ENCODE measurements at places on chromosomes 6 and 20. TPM values are rescaled to one million over a fixed set of nuclear protein-coding genes. Genes with fewer than 3 reads are reported as not detected.

Gene GPR63
- 2.4 TPM for total RNA-seq

DNA sequence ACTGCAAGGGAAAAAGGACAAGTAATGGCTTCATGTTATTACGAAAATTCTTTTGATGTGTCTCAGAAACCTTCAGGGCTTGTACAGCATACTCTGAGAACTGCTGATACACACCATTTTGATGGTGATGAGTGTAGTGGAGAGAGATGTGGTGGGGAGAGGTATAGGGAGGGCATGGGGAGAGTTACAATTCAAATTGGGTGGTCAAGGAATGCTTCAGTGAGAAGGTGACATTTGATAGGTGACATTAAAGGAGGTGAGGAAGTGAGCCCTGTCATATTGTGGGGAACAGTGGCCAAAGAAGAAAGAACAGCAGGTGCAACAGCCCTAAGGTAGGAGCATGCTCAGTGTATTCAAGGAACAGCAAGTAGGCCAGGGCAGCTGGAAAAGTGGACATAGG is 318.9 kb downstream of the CLIC5 start:
- DNase-seq: no peak

GRCh38 chr6:160742090-160742489 is 40.0 kb downstream of the PLG start:
- no peak for DNase-seq

DNA sequence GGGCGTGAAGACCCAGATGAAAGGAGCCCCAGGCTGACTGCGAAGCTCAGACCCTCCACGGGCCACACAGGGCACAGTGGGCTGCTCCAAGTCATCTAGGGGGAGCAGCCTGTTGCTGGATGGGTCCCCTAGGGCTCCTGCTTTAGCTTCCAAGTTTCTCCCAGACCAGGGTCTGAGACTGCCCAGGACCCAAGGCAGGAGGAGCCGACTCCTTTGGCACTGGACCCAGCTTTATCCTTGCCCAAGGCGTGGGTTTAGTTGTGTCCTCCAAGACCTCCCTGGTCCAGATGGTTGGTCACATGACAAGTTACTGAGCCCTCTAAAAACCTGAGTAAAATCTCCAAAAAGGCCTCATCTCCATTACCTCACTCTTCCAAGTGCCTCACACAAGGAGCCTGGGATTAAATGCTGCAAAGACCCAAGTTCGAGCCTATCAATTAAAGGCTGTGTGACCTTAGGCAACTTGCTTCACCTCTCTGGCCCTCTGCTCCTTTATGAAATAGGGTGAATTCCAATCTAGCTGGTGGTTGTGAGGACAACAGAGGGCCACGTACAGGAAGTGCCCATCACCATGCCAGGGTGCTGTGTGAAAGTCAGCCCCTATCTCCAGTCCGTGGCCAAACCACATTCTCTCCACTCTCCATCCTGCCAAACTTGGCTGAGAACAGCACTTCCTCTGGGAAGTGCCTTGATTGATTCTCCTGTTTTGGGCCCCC is 2.5 kb downstream of the NECAB3 start:
- DNase-seq: no peak

Gene DSP
- 167 TPM for total RNA-seq

DNA sequence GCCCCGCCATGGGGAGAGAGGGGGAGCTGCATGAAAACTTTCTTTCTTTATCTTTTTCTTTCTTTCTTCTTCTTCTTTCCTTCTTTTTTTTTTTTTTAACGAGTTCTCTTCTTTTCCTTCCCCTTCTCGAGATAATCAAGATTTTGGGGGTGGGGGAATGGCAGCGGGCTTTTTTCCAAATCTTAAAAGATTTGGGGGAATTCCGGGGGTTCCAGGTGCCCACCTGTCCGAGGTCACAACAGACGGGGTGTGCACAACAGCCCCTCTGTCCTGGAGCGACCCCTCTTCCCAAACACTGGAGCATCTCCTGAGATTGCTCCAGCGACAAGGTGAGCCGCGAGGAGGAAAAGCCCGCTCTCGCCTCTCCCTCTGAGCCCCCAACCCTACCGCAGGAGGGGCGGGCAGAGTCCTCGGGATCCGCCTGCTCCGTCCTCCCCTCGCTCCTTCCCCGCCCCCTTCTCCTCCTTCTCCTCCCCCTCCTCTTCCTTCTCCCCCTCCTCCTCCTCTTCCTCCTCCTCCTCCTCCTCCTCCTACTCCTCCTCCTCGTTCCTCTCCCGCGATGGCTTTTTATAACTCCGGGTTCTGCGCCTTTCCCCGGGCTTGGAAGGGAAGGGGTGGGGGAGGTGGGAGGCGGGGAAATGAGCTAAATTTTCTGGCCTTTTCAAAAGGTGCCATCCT is 689 bp upstream of the KCNB1 start:
- DNase-seq: peak; percentile 20

DNA sequence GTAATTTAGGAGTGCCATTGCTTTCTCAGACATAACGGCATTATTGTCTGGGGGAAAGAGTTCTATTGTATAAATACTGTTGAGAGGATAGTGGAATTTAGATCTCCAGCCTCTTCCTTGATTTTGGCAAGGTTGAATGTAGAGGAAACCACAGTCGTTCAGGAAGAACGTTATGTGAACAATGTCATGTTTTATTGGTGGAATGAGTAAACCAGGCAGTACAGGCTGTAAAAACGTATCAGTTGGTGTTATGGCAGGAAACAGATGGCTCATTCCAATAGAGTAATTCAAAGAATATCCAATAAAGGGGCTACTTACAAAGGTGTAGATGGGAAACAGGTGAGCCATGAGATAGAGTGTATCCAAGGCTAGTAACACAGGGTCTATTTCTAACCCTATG is 123.6 kb upstream of the SLC35B3 start:
- DNase-seq: no peak

Gene PRSS35
- total RNA-seq: 12.4 TPM

DNA sequence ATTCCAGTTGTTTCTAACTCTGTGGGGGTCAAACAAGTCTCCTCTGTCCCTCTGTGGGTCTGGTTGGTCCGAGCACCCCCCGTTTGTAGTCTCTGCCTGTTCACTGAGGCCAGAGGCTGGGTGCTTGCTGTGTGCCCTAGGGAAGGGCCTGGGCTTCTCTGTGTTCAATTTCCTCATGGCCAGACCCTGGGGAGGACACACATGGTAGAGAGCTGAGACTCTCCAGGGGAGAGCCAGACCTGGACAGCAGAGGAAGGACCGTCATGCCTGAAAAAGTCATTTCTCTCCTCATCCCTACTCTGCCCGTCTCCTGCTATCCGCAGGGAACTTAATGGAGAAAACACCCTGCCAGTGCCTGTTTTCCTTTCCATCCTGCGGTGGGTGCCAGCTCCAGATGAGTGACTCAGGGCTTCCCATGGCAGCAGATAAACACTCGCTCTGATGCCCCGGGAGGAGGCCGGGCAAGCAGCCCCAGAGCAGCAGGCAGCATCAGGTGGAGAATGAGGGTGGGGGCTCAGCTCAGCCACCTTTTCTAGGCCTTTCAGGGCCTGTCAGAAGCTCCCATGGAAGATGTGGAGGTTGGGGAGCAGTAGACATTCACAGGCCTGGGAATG is 51.9 kb downstream of the SNAI1 start:
- DNase-seq: no peak

DNA sequence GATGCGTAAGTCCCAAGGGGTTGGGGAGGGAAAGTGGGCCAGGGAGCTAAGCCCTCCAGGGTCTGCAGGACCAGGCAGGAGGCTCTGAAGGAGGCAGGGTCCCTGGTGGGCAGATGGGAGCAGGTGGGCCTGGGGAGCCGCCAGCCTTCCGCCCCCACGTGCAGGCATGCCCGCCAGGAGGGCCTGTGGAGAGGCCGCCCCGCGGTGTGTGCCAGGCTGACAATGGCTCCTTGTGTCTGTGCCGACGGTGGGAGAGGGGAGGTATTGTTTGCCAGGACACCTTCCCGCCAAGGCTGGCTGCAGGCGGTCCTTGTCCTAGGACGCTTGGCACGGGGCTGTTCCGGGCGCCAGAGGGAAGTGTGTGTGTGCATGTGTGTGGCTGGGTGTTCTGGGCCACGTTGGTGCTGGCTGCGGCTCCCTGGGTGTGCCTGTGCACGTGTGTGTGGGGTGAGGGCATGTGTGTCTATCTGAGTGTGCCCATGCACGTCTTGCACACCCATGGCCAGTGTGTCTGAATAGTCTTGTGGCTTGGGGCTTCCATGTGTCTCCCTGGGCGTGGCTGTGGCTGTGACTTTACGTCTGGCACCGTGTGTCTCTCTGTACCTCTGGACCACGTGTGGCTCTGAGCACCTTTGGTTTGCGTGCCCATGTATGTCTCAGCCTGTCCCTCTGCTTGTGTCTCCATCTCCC is 153.0 kb downstream of the CEBPB start:
- DNase-seq: no peak

DNA sequence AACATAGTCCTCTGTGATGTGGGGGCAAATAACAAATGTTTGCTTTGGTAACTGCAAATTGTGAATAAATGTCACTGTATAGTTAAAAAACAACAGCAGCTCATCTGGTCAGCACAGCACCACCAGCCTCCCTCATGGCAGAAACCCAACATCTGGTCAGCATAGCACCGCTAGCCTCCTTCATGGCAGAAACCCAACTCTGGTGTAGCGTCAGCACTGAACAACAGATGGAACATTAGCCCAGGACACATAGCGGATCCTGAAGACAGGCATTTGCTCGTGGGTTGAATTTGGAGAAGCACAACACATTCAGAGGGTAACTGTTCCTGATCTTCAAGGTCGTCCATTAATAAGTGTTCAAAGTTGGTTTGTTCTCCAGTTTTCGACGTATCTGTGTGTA is 265.9 kb downstream of the DLL1 start:
- DNase-seq: peak; percentile 94

Gene SIRPD
- total RNA-seq: not detected

DNA sequence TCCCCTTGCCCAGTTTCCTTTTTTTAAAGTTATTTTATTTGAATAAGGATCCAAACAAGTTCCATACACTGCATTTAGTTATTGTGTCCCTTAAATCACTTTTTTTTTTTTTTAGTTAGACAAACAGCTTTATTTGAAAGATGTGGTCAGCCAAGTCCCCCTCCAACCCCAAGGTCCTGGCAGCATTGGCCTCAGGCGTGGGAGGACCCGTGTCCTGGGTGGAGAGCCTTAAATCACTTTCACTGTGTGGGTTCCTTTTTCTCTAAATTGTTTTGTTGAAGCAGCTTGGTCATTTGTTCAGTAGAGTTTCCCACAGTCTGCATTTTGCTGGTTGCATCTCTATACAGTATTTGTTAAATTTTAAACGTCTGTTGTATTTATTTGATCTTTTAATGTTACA is 5.2 kb upstream of the TBCC start:
- no peak for DNase-seq

Gene TNF
- total RNA-seq: not detected

- DNase-seq: no peak
Observed at GRCh38 chr20:43840382-43841070, 74.1 kb upstream of the TOX2 start.

DNA sequence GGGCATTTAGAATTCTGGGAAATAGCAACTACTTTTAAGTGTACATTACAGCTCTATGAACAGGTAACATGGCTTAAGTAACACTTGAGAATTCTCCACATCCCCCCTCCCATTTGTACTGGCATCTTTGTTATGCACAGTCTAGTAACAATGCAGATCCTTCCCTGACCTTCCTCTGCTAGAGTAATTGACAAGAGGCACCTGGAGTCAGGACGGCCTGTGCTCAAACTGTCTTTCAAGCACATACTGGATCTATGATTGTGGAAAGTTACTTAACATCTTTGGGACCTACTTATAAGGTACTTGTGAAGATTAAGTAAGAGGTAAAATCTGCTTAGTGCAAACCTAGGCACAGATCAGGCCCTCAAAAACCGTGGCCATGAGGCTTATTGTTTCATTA is 21.9 kb upstream of the GSTA3 start:
- DNase-seq: no peak

GRCh38 chr20:39716796-39717341 is 754.7 kb downstream of the DHX35 start:
- DNase-seq: no peak

- DNase-seq: no peak
Observed at GRCh38 chr20:55880361-55880760, 125.0 kb downstream of the CBLN4 start.

Measured in tongue (tissue), 3 donors.